ENCODE measurements at places on chromosomes 13 and 19. TPM values are rescaled to one million over a fixed set of nuclear protein-coding genes. Genes with fewer than 3 reads are reported as not detected.
A peak's percentile ranks its signal among the peaks of the same experiment; 100 is the strongest.

DNA sequence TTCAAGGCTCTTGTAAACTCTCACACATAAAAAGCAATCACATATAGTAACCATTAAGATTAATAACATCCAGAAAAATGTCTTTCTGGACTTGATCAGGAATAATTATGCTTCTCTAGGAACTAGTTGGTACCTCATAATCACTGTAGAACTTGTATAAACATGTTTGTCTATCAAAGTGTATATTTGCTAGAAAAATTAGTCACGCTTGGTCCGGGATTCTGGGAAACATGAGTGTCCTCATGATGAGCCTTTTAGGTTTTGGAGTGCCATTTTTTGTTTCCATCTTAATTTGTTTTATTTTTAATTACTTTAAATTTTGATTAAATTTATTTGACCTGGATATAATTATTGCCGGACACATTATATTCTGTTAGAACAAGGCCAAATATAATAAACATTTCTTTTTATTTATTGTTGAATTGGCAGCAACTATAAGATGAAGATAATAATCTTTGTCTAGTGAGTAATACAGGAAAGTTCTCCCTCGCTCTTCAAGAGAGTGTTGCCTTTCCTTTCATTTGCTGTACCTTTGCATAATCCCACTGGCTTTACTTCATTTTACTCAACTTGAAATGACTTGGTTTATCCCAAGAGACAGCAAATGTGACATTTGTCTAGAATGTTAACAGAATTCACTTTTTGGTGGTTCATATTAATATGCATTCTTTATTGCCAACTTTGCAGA lies 207.0 kb downstream of the NALCN start:
- DNase-seq: no peak

GRCh38 chr19:44757735-44758505 lies 9.4 kb downstream of the BCL3 start:
- DNase-seq: peak; percentile 90

GRCh38 chr13:26705536-26705935 lies 55.0 kb downstream of the GPR12 start:
- no peak for DNase-seq

DNA sequence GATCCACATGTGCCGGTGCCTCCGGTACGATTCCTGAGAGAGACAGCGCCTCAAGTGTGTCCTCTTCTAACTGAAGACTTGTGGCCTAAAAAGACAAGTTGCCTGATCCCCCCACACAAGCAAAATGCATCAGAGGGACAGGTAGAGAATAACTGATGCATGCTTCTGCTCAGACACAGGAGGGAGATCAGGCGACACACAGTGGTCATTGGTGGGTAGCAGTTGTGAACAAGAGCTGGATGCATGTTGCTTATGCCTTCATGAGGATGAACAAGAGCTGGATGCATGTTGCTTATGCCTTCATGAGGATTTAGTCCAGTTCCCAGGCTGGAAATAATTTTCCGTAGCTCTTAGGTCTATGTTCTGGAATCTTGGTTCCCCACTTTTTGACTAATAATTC lies 505.6 kb downstream of the MYO16 start:
- DNase-seq: no peak

- no peak for DNase-seq
Observed at GRCh38 chr13:51581148-51581820, 3.0 kb upstream of the WDFY2 start.

ADGRE3 gene
- total RNA-seq: not detected

PCCA gene
- 60.2 TPM for total RNA-seq

CATSPERD gene
- total RNA-seq: not detected
